Smooth muscle cell of the brain vasculature (primary cell): ENCODE measurements at places on chromosomes 1 and 21.
A peak's percentile ranks its signal among the peaks of the same experiment; 100 is the strongest.

- no peak for DNase-seq
Observed at GRCh38 chr1:247884797-247885413, 10.5 kb upstream of the OR2W3 start.

DNA sequence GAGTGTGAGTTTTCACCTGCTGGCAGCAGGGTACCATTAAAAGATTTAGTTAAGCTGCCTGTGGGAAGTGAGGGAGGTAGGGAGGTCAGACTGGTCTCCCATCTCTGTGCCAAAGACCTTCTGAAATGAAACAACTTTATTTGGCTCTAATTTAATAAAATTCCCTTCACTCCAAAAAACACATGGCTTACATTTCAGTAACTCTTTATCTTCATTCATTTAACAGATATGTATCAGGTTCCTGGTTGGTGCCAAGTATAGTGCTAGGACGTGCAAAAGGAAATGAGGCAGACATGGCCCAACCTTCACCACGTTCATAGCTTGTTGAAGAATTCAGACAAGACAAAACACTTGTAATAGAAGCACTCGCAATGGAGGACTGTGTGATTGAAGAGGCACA lies 282.3 kb downstream of the SEC16B start:
- DNase-seq, result no peak

- DNase-seq, result no peak
Observed at GRCh38 chr1:45089711-45090110, 77.7 kb downstream of the UROD start.

GRCh38 chr1:109849655-109850054 lies 61.0 kb upstream of the CSF1 start:
- DNase-seq, result no peak

- no peak for DNase-seq
Observed at GRCh38 chr1:58454807-58455206, 91.7 kb downstream of the OMA1 start.

DNA sequence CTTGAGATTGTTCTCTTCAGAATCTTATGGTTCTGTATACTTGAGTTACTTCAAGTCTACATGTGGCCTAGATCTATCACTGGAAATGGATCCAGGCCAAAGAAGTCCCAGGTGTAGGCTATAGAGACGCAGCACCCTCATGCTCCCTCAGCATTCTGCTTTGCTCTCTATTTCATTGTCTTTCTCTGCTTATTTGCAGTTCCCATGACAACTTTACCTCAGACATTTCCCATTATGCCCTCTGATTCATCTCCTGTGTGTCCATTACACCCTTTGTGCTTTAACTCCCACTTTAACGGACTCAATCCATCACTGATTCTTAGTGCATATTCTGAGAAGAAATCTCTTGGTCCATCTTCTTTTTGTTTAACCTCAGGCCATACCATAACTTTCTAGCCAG lies 236.9 kb upstream of the NRIP1 start:
- no peak for DNase-seq

DNA sequence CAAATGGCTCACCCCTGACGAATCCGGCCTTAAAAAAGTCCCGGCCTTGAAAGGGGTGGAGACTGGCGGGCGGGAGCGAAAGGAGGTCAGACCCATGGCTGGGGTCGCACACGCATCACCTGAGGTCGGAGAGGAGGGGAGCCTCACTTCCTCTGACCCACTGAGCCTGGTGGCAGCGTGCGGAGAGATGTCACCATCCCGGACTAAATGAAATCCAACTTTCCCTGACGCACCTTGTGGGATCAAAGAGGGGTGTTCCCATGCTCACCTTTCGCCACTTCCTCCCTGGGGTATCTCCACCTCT lies 709 bp upstream of the SLC41A1 start:
- DNase-seq, result no peak

DNA sequence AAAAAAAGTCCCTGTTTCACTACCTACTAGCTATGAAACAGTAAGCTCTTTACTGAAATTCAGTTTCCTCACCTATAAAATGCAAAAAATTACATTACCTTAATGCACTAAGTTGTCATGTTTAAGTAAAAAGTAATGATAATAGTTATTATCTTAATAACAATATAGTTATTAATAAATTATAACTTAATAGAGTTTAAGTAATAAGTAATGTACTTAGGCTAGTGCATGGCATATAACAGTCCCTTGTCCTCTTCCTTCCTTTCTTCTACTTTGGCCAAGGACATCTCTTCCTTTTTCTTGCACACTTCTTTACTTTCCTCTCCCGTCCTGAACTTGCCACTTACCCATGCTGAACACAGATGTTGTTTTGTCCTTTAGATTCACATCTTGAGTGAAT lies 9.0 kb downstream of the TMEM200B start:
- no peak for DNase-seq

DNA sequence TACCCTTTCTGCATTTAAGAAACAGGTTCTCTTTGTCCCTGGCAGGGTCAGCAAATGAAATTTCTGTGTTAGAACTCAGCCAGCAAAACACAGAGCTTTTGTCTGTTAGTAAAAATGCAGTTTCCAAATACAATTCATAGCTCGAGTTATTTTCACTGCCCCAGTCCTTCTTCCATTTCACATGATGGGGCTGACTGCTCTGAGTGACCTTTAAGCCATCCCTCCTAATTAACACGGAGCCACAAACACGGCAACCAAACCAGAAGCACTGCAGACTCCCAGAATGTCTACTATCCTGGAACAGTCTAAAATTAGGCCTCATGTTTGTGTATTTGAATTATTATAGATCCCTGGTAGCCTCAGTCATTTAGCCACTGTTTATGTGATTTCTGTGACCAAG lies 99.1 kb upstream of the RGS4 start:
- DNase-seq, result no peak

GRCh38 chr1:248825573-248825908 lies 174 bp downstream of the SH3BP5L start:
- no peak for DNase-seq

GRCh38 chr1:36257375-36257767 lies 33.1 kb downstream of the THRAP3 start:
- DNase-seq, result no peak

DNA sequence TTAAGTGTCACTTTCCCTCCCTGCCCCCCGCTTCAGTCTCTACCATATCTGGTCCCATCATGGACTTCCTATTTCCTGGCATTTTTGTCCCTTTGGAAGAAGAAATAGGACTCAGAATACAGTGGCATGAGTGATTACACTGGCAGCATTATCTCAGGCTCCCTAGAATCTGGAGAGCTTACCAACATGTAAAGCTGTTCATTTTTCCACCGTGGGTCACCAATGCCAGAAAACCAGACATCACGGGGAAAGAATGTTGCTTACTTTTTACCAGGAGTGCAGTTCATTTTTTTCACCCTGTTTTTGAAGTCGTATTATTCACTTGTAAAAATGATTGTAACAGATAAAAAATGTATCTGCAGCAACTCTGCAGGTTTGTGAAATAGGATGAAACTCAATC lies 44.8 kb downstream of the BACH1 start:
- no peak for DNase-seq

GRCh38 chr1:161766102-161766981 lies at the start of gene ATF6:
Gene ATF6, plus strand, starts transcription at chr1:161766320. Its CDS starts 41 bp downstream, at chr1:161766361.
- peak; percentile 67 for DNase-seq

GRCh38 chr1:2047749-2048729 lies 2.2 kb upstream of the PRKCZ start:
- DNase-seq, result no peak

GRCh38 chr1:167312871-167313270 lies 92.2 kb downstream of the POU2F1 start:
- no peak for DNase-seq

DNA sequence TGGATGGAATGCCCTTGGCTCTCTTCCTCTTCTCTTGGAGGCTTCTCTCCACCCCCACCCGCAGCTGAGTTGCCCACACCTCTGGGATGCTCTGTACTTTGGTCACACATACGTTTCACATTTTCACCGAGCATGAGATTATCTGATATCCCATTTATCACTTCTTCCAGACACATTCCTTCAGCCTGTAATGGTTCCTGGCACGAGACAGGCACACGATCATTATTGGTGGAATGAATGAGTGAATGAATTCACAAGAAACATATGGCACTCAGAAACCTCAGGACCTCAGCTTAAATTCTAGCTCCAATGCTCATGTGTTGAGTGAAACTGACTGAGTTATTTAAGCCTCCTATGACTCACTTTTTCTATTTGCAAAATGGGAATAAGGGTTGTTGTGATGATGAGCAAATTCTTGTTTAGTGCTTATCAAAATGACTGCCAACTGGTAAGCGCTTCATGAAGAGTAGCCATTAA lies 242.7 kb upstream of the JUN start:
- no peak for DNase-seq

- DNase-seq, result no peak
Observed at GRCh38 chr1:236089046-236089773, 24.3 kb upstream of the NID1 start.

GRCh38 chr21:44767834-44768831 lies 33.5 kb downstream of the UBE2G2 start:
- no peak for DNase-seq

- no peak for DNase-seq
Observed at GRCh38 chr1:110870721-110871388, 2.1 kb upstream of the CD53 start.

DNA sequence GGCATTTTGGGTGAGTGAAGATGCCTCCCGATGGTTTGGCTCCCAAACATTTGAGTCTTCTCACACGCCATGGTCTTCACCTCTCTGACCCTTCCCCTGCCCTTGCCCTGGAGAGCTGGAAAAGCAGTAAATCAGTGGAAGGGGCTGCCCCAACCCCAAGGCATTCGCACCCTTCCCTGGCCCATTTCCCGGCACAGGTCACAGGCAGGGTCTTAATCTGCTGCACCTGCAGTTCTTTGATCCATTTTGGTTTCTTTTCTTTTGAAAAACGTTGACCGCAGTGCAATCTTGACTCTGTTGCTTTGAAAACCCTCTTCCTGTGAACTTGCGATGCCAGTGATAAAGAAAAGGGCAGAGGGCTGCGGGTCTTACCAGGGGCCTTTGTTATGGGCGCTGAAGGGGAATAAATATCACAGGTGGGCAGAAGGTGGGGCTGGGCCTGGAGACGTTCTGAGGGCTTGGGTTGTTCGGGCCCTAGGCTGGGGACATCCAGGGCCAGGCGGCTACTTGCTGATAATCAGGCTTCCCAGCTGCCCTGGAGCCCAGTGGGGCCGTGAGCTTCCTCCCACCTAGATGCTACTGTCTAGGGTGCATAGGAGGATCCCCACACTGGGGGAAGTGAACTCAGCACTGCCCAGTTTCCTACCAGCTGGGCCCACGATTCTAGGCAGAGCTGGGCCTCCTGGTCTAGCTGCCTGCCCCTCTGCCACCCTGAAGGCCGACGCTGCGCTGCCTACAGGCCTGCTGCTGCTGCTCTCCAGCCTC lies 38.6 kb upstream of the EPS8L3 start:
- DNase-seq, result no peak

DNA sequence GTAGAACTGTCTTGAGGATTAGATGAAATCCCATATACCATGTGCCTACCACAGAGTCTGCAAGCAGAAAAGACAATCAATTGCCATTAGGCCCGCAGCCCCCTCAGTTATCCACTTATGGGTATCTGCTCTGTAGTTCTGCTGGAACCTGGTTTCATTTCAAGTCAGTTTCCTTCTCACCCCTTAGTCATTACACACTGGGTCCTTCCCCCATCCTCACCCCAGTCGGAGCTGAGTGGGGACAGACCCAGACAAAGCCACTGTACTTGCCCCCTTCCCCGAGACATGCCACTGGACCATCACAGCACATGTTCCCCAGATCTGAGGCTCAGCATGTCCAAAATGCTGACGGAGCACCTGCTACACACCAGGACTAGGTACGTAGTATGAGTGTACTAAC lies 21.2 kb downstream of the PGLYRP3 start:
- no peak for DNase-seq

DNA sequence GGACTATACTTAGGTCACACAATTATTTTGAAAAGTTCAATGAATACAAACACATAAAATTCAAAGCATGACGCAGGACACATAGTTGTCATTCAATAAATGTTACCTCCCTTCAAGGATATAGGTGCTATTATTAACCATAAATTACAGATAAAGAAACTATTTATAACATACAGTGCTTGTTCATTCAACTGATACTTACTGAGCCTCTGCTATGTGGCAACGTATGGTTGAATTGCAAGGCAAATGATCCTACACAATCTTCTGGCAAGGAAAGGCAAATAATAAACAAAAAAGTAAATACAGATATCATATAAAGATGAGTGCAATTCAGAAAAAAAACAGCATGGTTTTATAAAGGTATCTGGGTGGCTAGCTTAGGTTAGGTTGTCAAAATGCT lies 614.7 kb downstream of the LTN1 start:
- no peak for DNase-seq

DNA sequence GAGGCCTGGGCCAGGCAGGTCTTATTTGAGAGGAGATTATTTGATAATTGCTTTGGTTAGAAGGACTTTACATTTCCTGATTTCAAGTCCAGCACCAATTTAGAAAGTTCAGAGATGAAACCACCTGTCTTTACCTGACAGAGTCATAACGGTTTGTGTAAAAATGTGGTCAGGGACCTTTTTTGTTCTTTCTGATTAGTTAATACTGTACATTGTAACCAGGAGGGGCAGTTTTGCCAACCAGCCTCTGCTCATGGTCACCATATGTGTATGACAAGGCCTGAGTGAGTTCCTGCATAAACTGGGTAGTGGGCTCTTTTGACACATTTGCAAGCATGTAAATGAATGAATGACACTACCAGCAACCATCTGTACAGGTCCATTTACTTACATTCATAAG lies 55.8 kb downstream of the VANGL1 start:
- DNase-seq, result no peak

GRCh38 chr1:74611887-74612286 lies 61.7 kb downstream of the ERICH3 start:
- DNase-seq, result no peak

DNA sequence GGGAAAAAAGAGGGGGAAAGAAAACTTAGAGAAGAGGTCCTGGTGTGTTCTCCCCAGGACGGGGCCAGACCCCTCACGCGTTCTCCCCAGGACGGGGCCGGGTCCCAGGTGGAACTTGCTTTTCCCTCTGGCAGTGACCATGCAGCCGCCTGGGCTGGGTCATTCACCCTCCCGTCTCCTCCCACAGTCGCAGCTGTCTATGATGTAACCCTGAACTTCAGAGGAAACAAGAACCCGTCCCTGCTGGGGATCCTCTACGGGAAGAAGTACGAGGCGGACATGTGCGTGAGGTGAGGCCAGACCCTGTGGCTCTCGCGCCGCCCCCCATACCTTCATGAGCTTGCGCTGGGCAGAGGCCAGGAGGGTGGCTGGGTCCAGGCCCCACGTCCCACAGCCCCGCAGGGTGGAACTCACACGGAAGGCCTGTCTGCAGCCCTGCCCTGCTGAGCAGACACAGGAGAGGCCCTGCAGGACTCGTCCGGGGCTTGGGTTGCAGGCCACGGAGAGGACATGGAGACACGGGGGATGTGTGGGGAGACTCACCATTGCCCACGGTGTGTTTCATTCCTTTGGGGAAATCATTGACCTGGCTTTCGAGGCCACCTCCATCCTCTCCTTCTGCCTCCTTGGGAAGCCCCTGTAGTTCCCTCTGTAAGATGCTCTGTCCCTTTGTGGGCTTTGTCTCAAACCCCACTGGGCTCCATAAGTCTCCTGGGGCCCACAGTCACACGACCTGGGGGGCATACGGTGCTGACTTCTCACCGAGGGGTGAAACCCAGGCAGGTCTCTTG lies 40.7 kb upstream of the TRAPPC10 start:
- DNase-seq, result no peak
